Activated CD4-positive, alpha-beta T cell treated with anti-CD3 and anti-CD28 coated beads, Interleukin-2, amount 50 U/mL, for 16 hours (primary cell): ENCODE measurements at places on chromosomes 3 and 15.

DNA sequence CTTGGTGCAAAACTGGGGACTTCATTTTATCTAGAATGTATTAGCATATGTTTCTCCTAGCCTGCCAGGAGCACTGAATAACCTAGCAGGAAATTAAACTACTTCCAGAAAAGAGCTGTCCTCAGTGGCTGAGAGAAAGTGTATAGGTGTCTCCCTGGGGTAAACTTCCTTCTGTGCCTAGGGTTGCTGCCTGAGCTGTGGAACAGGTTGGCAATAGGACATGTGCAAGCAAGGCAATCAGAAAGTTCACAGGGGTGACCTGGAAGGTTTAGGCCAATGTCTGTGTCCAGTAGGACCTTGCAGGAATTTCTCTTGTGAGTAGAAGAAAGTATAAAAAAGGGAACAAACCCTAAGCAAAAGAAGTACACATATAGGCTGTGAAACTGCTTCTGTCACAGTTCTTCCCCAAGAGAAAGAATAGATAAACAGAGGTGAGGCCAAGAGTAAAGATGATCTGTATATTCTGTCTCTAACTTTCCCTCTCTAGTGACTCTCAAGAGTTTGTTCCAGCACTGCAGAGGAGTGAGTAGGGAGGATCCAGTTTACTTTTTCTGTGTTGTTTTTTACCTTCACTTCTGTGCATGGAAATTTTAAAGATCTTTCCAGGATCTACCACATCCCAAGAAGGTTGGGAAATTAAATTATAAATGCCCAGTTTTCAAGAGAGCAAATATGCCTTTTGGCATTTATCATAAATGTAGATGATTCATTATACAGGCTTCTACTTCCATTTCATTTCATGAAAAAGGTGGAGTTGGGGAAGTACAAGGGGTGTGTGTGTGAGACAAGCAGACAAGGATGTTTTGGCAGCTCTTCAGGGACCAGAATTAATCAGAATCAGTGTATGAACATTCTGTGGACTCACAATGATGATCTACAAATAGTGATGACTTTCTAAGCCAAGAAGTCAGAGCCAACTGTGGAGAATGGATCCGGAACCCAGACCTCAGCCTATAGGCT is 155.2 kb downstream of the RBPMS2 start:
- DNase-seq: no peak

- no peak for DNase-seq
Observed at GRCh38 chr3:37377670-37378069, 203.3 kb upstream of the LRRFIP2 start.

DNA sequence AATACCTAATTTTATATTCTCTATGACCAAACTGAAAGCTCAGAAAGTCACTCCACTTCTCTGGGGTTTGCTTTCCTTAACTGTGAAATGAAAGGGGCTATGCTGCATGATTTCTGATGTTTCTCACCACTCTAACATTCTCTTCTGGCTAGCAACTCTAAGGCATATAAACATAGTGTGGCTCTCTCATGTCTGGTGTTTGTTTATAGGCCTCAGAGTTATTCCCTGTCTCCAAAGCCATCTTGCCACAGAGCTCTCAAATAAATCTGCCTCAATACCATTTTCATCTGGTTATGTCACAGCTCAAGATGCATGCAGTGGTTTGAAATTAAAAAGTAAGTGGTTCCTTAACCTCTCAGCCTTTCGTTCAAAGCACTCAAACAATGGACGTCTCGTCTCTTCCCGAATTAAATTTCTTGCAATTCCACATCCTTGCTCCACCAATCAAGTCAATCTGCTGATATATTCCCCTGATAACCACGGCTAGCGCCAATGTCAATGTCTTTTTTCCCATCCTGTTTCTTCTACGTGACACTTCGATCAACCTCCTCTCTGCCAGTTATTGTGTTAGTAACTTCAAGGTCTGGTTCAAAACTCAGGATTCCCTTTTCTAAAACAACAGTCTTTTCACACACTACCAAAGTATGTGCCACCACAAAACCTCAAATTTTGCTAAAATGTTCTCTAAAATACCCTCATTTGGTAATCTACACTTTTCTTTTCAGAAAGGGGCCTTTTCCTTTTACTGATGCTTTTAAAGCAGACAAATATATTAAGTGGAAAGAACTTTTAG is 16.0 kb downstream of the TOMM70 start:
- no peak for DNase-seq

DNA sequence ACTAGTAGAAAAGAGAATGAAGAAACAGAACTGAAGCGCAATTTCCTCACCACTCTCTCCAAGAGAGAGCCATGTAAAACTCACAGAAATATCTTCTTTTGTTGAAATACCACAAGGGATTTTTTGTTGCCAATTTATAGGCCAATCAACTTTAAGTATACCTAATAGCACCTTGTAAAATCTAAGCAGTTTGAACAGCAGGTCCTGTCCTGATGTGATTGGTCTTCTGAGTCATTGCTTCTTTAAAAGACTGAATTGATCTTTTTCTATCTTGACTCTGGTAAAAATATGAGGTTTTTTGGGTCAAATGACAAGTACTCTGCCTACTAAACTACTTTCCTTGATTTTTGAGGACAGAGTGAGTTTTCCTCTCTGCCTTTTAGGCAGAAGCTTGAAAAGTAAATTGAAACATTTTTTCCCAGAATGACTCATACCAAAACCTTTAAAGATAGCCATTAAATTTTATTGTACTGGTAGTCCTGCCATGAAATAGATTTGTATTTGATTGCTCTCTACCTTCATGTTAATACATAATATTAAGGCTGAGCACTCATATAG is 343.9 kb upstream of the CBLB start:
- peak; percentile 42 for DNase-seq

DNA sequence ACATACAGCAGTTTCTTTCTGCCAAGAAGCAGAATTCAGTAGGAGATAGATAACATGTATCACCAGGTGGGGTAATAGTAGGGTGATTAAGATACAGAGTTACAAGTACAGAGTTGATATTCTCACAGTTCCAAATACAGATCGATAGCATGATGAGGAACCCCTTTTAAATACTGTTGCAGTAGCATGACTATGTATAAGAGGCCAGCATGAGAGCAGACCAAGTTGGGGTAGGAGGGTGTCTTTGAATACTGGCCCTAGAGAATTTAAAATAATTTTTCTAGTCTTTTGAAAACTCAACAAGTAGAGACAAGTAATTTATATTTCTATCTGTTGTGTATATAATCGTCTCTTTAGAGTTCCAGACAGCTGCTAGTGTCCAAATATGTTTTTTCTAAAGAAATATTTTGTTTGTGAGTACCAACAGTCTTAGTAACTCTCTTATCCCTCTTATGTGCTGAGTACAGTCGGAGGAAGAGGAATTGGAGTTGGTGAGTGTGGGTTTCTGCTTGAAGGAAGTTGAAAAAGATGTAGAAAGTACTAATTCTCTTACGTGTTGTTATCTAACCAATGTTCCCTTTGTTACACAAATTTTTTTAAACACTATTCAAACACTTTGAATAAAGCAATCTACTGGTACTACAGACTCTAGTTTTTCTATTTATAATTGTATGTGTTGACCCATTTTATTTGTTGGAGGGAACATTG is 30.2 kb downstream of the LYSMD4 start:
- DNase-seq: no peak

DNA sequence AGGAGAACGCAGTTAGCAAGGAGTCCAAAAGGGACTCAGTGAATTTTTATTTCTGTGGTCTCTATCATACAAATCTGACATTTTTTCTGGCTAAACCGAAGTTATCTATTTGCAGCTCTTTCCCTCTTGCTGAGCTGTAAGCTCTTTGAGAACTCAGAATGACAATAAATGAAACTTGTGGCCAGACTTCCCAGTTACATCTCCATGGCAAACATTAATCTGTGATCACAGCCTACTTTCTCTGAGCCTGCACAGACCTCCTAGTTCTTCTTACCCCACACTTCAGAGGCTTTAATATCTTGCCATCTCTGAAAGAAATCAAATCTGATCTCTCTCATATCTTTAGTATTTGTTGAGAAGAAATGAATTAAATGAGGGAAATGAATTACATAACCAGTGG is 58.0 kb downstream of the PLD1 start:
- DNase-seq: peak; percentile 8

GRCh38 chr15:78265752-78266224 is 1.4 kb downstream of the DNAJA4 start:
- DNase-seq: peak; percentile 39

- DNase-seq: no peak
Observed at GRCh38 chr3:149407898-149408297, 30.4 kb upstream of the TM4SF1 start.

DNA sequence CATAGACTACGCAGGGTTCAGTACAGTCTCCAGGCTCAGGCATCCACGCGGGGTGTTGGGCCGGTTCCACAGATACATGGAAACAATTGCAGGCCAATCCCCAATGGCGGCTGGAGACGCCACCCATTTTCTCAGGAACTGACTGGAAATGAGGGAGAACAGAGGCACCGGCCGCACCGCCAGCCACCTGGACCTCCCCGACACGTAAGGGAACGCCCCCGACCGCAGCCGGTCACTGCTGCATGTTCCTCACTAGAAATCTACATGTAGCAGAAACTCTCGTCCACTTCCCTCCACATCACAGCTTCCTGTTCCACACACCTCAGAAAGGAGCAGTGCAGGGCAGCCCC is 29.2 kb downstream of the CYFIP1 start:
- no peak for DNase-seq

DNA sequence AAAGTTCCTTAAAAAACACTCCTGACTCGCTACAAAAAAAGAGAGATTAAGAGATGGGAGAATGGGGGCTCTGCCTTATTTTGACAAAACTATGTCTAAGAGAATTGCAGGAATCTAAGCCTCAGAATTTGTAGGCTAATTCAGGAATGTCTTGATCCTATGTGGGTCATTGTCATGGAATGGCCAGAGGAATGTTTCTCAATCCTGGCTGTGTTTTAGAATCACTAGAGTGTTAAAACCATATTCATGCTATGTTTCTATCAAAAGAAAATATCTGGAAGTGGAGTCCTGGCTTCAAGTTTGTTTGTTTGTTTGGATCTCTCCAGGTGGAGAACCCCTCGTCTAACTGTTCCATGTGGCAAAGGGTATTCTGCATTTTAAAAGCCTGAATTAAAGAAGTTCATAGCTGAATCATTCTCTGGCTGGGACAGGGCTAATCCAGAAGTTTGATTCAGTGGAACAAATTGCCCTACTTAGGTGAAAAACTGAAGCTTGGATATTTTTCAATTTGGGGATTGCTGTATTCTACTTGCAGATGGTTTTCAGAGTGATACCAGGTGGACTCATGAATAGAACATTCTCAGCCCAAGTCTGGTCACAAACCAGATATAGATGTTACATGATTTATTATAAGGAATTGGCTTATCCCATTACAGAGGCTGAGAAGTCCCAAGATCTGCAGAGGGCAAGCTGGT is 28.2 kb downstream of the GJD2 start:
- DNase-seq: no peak

- DNase-seq: no peak
Observed at GRCh38 chr3:117105686-117106085, 396.1 kb downstream of the TUSC7 start.

DNA sequence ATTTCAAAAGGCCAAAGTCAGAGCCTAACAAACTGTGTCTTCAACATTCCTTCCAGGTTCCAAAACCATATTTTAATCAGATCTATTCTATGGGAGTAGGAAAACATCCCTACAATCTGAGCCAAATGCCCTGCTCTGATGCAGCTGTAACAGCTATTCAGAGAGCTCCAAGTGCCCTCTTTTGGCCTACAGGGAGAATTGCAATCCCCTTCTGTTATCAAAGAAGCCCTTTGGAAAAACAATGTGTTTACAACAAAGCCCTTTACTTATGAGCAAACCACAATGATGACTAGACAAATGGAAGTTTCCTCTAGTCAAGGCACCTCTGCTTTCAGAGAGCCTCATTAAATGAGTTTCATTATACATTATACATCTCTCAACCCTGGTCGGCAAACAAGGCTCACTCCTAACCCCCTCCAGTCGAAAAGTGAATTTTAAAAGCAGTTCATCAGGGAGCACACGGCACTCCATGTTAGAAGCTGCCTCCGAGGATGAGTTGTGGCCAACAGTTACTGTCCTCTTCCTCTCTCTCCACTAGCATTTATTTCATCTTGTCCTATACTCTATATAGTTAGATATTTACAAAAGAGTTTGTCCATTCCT is 42.6 kb upstream of the TMCO5A start:
- peak; percentile 38 for DNase-seq

- no peak for DNase-seq
Observed at GRCh38 chr15:22947101-22948000, 32.8 kb downstream of the CYFIP1 start.

- DNase-seq: no peak
Observed at GRCh38 chr3:147881933-147882332, 472.8 kb downstream of the ZIC1 start.

- no peak for DNase-seq
Observed at GRCh38 chr15:90873998-90874605, 5.7 kb downstream of the FURIN start.

- no peak for DNase-seq
Observed at GRCh38 chr3:180764481-180764880, 85.2 kb upstream of the CCDC39 start.

- DNase-seq: no peak
Observed at GRCh38 chr3:155391551-155391958, 98.1 kb upstream of the STRIT1 start.

DNA sequence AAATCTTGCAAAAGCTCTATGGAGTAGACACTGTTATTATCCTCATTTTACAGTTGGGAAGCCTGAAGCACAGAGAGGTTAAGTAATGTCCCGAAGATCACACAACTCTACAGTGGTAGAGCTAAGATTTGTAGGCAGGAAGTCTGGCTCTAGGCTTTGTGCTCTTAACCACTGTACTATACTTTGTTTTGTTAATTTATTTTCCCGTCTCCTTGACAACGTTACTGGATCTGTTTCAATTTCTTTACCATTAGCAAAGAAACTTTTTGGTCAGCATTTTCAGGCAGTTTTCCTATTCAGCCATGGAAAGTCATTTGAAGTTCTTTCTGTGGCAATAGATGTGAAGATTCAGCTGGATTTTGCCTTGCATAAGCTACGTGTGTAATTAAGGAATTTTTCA is 51.7 kb downstream of the OTOL1 start:
- no peak for DNase-seq
